Omental fat pad (tissue), 4 donors: ENCODE measurements at places on chromosomes 16 and 17.

DNA sequence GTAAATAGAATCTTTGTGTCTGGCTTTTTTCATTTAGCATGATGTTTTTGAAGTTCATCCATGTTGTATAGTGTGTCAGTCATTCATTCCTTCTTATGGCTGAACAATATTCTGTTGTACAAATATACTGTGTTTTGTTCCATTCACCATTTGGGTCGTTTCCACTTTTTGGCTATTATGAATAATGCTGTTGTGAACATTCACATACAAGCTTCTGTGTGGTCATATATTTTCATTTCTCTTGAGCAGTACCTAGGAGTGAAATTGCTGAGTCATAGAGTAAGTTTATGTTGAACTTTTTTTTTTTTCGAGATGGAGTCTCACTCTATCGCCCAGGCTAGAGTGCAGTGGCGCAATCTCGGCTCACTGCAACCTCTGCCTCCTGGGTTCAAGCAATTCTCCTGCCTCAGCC is 32.3 kb upstream of the TAOK1 start:
- DNase-seq, result no peak

GRCh38 chr17:58328195-58329034 is at the start of gene TSPOAP1:
Gene TSPOAP1 (minus strand): TSS chr17:58328795. CDS start chr17:58327920, 875 bp downstream.
- DNase-seq, result no peak

- no peak for DNase-seq
These were observed 20.7 kb downstream of the ADAP2 start for GRCh38 chr17:30942308-30943079.

GRCh38 chr16:52350031-52350642 is 196.8 kb downstream of the TOX3 start:
- DNase-seq, result no peak

- DNase-seq, result no peak
These were observed 137.9 kb downstream of the FTO start for GRCh38 chr16:53841884-53842283.
